ENCODE measurements at places on chromosomes 2 and 18.
A peak's percentile ranks its signal among the peaks of the same experiment; 100 is the strongest.

GRCh38 chr2:71898851-71899681 is 248.6 kb downstream of the CYP26B1 start:
- DNase-seq: peak; percentile 43

- no peak for DNase-seq
Measured at GRCh38 chr18:10381516-10381915, 72.9 kb upstream of the APCDD1 start.

GRCh38 chr18:5890331-5891183 is 4.8 kb downstream of the TMEM200C start:
- peak; percentile 86 for DNase-seq

GRCh38 chr2:66665124-66665984 is 230.4 kb downstream of the MEIS1 start:
- DNase-seq: no peak

- no peak for DNase-seq
Measured at GRCh38 chr2:8252997-8253694, 428.7 kb upstream of the ID2 start.

DNA sequence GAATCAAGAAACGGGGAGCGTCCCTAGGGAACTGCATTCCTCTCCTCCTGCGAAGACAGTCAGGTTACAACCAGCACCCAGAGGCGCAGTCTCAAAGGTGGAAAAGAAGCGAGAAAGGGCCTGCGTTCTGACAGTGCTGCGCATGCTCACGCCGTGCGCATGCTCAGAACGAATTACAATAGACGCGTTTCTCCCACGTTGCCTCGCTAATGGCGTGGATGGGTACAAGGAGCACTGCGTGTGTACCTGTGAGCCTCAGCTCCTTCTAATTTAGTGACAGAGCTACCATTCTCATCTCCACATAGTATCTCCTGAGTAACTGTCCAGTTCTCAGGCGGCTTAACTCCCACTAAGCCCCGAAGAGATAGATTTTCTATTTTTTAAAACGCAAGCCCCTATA is 448.8 kb downstream of the TXNL1 start:
- DNase-seq: no peak

- DNase-seq: no peak
Measured at GRCh38 chr2:1833726-1834125, 89.4 kb upstream of the PXDN start.

DNA sequence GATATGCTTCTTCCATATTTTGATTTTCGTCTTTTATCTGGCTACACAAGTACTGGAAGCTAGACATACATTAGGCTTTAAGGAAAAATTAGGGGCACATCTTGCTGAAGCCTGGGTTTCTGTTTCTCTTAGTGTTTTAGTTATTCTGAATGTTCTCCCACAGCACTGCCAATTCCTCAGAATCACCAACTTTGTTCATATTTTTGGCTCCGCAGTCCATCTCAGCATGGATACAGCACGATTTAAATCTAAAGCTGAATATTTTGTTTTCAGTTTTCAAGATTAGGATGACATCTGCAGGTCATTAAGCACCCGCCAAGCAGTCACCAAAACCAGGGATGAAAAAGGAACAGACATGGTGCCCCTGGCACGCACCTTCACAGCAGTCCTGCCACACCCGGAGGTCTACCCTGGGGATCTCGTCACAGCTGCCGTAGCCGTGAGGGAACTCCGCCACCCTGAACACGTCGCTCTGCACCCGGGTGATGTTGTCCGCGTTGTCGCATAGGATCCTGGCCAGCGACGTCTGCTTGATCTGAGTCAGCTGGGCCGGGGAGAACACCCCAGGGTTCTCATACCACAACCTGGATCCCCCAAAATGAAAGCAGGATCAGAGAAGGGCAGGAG is 101.2 kb downstream of the PXDN start:
- DNase-seq: peak; percentile 48

DNA sequence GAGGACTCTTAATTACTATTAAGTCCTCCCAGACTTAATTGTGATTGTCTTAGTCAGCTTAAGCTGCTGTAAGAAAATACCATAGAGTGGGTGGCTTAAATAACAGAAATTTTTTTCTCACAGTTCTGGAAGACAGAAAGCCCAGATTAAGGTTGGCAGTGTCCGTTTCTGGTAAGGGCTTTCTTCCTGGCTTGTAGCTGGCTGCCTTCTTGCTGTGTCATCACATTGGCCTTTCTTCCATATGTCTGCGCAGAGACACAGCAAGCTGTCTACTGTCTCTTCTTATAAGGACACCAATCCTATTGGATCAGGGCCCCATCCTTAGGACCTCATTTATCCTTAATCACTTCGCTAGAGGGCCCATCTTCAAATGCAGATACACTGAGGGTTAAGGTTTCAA is 38.5 kb downstream of the ASXL3 start:
- peak; percentile 56 for DNase-seq

DNA sequence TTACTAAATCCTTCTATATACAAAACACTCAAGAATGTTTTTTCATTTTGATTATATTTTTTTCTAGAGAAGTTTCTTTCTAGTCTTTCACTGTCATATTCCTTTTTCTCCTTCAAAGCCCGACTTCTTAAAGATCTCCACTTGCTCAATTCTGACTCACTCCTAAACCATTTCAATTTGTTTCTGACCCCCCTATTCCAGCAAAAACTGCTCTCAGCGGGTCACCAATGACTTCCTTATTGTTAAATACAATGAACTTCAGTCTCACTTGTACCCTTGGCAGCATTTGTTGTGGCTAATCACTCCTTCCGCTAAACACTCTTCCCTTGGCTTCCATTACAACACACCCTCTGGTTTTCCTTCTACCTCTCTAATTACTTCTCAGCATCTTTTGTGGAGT is 111.1 kb upstream of the RBBP8 start:
- DNase-seq: peak; percentile 67

DNA sequence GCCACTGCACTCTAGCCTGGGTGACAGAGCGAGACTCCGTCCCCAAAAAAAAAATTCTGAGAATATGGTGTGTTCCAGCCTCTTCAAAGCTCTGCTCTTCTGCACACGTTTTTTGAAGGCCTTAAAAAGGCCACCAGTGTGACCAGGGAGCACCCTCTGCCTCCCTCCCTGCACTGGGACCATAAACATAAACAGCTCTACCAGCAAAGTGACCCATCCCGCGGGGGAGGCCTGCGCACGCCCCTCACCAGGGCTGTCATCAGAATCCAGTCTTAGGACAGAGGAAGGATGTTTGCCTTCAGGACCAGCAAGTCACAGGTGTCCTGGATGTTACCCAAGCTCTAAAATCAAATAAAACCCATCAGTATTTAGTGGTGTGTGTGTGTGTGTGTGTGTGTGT is 23.2 kb upstream of the B3GNT7 start:
- no peak for DNase-seq

DNA sequence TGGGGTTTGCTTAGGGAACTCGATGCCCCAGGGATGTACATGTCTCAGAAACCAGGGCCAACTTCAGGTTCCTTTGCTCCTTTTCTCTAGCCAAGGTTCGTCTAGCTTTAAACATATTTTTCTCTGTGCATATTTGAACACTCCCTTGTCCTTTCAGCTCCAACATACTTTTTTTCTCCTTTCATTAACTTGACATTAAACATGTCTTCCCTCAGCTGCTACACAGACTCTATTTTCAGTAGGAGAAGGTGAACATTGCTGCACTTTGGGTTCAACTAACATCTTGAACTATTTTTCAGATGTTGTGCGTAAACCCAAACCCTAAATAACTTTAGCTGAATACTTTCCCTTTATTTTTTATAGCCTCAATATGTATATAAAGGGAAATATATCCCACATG is 212.9 kb downstream of the MTX2 start:
- DNase-seq: no peak

- DNase-seq: peak; percentile 26
Measured at GRCh38 chr18:24009651-24010333, 4.8 kb upstream of the TTC39C start.
